ENCODE measurements at places on chromosomes 6 and 20. TPM values are rescaled to one million over a fixed set of nuclear protein-coding genes. Genes with fewer than 3 reads are reported as not detected.

HLA-DQA1 gene
- total RNA-seq, result not detected

ADTRP gene
- total RNA-seq, result not detected

LGSN gene
- not detected for total RNA-seq

DNA sequence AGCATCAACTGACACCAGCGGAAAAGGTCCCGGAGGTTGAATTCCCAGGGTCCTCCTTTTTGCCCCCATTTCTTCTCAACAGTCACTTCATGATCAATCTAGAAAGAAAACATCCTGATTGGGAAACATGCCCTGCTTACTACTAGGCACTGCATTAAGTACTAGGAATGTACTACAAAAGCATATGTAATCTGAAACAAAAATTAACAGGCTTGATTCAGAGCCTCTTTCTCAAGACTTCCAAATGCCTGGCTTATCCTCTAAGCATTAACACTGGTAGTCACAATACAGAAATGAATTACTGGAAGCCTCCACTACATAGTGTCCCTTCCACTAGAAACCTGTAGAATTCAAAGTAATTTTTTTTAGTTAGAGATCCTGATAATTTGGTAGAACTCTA lies 84.5 kb upstream of the LYRM2 start:
- no peak for DNase-seq

GRCh38 chr6:132264021-132264500 lies 137.2 kb downstream of the MOXD1 start:
- no peak for DNase-seq

Data from glutamatergic neuron (in vitro differentiated cells).